Activated CD4-positive, alpha-beta T cell treated with anti-CD3 and anti-CD28 coated beads, Interleukin-2, amount 10 ng/mL, durations not matched to agents 7 days and 5 days (primary cell): ENCODE measurements at places on chromosomes 4 and X. TPM values are rescaled to one million over a fixed set of nuclear protein-coding genes. Genes with fewer than 3 reads are reported as not detected.

- H3K4me1 ChIP-seq = peaks cover 14% of the 10 kb centered on the region
- H3K27me3 ChIP-seq = peaks cover 4% of the 10 kb centered on the region
- no peak overlapping the region for H3K4me3 ChIP-seq
- no peak overlapping the region for H3K27ac ChIP-seq
- peaks cover 5% of the 10 kb centered on the region for H3K36me3 ChIP-seq
Observed at GRCh38 chr4:4578981-4579380, 37.1 kb upstream of the STX18 start.

DNA sequence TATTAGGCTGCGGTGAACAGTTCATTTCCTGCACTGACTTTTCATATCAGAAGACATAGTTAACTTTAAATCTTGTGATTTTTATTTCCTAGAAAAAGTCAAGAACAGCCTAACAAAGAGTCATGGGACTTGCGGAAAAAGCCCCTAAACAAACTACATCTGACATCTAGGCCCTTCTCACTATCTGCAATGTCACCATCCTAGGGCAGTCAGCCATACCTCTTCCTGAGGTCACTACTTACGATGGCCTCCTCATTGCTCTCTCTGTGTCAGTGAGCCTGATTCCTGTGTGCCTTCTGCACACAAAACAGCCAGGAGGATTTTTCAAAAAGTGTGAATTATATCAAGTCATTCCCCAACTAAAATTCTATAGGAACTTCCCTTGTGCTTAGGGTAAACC is 22.4 kb upstream of the KIT start:
- peaks cover 6% of the 10 kb centered on the region for H3K27me3 ChIP-seq
- no peak overlapping the region for H3K27ac ChIP-seq
- H3K4me1 ChIP-seq = peaks cover 6% of the 10 kb centered on the region
- H3K36me3 ChIP-seq = no peaks in the 10 kb centered on the region
- H3K4me3 ChIP-seq = no peak overlapping the region

DNA sequence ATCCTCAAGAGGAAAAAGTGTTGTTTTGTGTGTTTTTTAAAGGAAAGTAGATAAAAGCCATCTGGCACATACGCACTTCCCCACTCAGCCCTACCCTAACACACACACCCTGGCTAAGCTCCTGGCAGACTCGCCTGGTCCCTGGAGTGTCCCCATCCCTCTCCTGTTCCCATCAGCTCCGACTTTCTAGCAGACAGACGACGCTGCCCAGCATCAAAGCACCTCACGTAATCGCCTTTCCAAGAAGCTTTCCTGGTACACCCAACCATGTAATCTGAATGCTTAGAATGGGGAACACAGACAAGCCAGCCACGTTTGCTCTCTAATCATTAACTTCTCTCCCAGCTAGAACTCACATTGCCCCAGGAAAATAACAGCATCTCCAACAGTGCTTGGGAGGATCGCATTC is 116.2 kb downstream of the AFAP1 start:
- no peak for DNase-seq
- H3K36me3 ChIP-seq = peaks cover 14% of the 10 kb centered on the region
- H3K4me3 ChIP-seq = no peak overlapping the region
- H3K27ac ChIP-seq = no peak overlapping the region

GRCh38 chrX:118523920-118524319 is 28.3 kb downstream of the DOCK11 start:
- peaks cover 82% of the 10 kb centered on the region for H3K4me1 ChIP-seq
- no peaks in the 10 kb centered on the region for H3K27me3 ChIP-seq
- H3K4me3 ChIP-seq = peak overlapping the region; percentile 62
- H3K36me3 ChIP-seq = peaks cover 18% of the 10 kb centered on the region
- H3K27ac ChIP-seq = peak overlapping the region; percentile 96
- peak; percentile 54 for DNase-seq

CENPU gene
- total RNA-seq = 80.3 TPM

TRPC5OS gene
- total RNA-seq = not detected
